ENCODE measurements at places on chromosomes 3 and 15. TPM values are rescaled to one million over a fixed set of nuclear protein-coding genes. Genes with fewer than 3 reads are reported as not detected.

- no peak for DNase-seq
These were observed 156.2 kb downstream of the CLSTN2 start for GRCh38 chr3:140091143-140091542.

- DNase-seq = no peak
These were observed 18.4 kb downstream of the CLDN1 start for GRCh38 chr3:190303884-190304283.

Gene ERICH6
- not detected for total RNA-seq

DNA sequence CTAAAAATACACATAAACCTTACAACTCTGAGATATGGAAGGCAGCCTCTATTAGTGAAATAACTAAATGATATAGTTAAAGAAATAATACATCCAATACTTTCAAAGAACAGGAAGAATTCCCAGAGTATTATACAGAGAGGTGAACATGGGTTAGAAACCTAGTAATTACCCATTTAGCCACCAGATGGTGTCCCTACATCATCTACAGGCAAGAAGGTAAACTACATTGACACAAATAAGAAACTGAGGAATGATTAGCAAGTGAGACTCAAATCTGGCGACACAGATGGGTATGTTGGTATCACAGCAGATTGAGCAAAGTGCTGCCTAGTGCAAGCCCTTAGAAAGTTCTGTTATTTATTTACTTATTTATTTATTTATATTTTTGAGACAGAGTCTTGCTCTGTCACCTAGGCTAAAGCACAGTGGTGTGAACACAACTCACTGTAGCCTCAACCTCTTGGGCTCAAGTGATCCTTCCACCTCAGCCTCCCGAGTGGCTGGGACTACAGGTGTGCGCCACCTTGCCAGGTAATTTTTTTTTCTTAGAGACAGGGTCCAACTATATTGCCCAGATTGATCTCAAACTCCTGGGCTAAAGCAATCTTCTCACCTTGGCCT is 28.2 kb downstream of the NEK4 start:
- no peak for DNase-seq

DNA sequence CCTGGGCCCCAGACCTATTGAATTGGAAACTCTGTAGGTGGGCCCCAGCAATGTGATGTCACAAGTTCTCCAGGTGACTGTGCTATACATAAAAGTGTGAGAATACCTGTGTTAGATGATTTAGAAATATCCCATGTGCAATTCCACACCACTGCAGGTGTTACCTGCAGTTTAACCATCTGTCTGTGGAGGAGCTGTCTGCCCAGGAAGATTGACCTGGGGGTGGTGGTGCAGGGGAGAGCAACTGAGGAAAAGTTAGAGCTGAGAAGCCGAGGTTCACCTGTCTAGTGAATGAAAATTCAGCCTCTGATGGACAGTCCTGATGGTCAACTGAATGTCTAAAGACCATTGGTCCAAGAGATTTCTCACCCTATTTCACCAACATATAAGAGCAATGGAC is 132.2 kb upstream of the SLC24A5 start:
- no peak for DNase-seq

GRCh38 chr3:130894130-130894985 is 474 bp downstream of the ATP2C1 start:
- DNase-seq = peak; percentile 44

- DNase-seq = no peak
These were observed 19.3 kb upstream of the TOPAZ1 start for GRCh38 chr3:44222337-44222736.

Gene KBTBD8
- total RNA-seq = 1.5 TPM

Gene KIF15
- 11.5 TPM for total RNA-seq

Gene KLHL40
- not detected for total RNA-seq

- DNase-seq = no peak
These were observed 48.4 kb downstream of the ROPN1B start for GRCh38 chr3:126017362-126017761.

Gene SIN3A
- total RNA-seq = 39.3 TPM

Gene DNAH12
- total RNA-seq = not detected

GRCh38 chr3:111676211-111677006 is 81.3 kb upstream of the ZBED2 start:
- DNase-seq = peak; percentile 81

- DNase-seq = no peak
These were observed 61.3 kb upstream of the EPHA6 start for GRCh38 chr3:96753124-96753523.

Gene FRMD5
- total RNA-seq = 1.5 TPM

GRCh38 chr3:113079218-113079961 is 88.6 kb downstream of the GTPBP8 start:
- DNase-seq = no peak

- DNase-seq = no peak
These were observed 35.7 kb downstream of the BOC start for GRCh38 chr3:113247068-113247467.

Gene MED12L
- total RNA-seq = 8.6 TPM

GRCh38 chr3:42663581-42664437 is 10.3 kb downstream of the ZBTB47 start:
- DNase-seq = no peak

Gene SNX33
- total RNA-seq = 52.0 TPM

GRCh38 chr15:85988741-85989140 is 90.9 kb upstream of the AGBL1 start:
- no peak for DNase-seq

Gene PDZRN3
- total RNA-seq = 31.9 TPM

DNA sequence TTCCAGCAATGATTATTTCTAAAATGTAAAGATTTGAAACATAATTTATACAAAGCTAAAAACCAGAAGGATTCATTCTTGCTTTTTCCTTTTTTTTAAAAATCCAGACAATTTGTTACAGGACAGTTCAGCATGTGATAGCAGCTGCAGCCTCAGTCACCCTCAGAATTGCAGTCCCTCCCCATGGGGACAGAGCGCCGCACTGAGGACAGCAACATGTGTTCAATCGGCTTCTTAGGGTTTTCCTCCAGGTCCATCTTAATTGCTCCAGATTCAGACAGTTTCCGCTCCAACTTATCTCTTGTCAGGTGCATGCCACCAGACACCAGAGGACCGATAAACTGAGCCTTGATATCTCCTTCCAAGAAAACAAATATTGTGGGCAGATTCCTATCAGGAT is 134.9 kb upstream of the TBC1D5 start:
- no peak for DNase-seq

DNA sequence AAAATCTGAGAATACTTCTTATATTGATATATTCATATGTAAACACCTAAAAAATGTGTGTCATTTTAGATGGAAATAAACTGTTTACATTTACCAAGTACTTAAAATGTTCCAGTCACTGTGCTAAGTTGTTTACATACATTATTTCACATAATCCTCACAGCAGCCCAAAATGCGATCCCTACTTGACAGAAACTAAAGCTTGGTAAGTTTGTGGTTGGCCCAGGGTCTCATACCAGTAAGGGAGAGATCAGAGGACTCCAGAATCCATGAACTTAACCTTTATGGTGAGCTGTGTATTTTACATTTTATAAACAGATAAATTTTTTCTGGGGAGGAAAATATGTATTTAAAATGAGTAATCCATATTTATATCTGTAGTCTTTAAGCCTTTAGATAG is 51.2 kb downstream of the SLC25A26 start:
- no peak for DNase-seq

Gene ECE2
- not detected for total RNA-seq
